ENCODE measurements at places on chromosomes 5 and 9.

GRCh38 chr5:134411228-134411545 is 494 bp downstream of the CDKN2AIPNL start:
- peak overlapping the region; percentile 87 for H3K4me3 ChIP-seq
- H3K27me3 ChIP-seq = no peaks in the 10 kb centered on the region
- H3K36me3 ChIP-seq = peaks cover 8% of the 10 kb centered on the region

GRCh38 chr5:29037716-29038115 is 1999.3 kb upstream of the CDH9 start:
- H3K4me3 ChIP-seq = no peak overlapping the region
- no peaks in the 10 kb centered on the region for H3K4me1 ChIP-seq

- no peak for DNase-seq
- peaks cover 20% of the 10 kb centered on the region for H3K36me3 ChIP-seq
- no peak overlapping the region for H3K27ac ChIP-seq
- H3K4me3 ChIP-seq = no peak overlapping the region
- H3K4me1 ChIP-seq = peaks cover 64% of the 10 kb centered on the region
These were observed 40.1 kb downstream of the MLLT3 start for GRCh38 chr9:20582150-20582549.

DNA sequence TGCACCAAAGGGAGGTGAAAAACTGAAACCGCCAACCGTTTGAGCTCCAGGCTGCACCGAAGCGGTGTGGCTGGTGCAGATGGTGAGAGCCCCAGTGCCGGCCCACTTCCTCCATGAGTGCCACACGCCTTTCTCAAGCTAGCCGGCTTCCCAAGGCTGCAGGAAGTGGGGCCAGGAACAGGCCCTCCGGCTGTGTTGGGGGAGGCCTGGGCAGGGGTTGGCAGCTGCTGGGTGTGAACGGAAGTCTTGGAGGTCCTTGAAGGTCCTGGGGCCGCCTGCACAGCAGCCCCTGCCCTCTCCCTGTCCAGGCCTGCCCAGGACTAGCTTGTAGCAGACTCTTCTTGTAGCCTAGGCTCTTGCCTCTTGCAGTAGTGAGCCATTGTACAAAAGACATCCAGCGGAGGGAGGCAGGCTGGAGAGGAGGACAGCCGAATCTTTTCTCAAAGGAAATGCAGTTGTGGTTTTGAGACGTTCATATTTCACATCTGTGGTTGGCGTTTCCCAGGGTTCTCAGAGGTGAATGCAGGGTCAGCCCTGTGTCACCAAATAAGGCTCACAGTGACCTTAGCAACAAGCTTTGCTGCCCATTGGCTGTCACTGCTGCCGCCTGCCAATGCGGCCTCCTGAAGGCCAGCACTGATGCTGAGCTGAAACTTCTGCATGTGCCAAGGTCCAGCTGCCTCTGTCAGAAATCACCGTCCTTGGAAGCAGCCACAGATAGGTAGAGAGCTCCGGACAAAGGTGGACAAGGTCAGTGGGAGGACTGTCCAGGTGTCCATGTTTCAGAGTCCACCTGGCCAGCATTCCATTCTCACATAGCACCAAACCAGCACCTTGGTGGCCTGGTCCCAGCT is 23.9 kb downstream of the IRF1 start:
- H3K36me3 ChIP-seq = peaks cover 2% of the 10 kb centered on the region
- H3K4me3 ChIP-seq = peak overlapping the region; percentile 68
- peak; percentile 85 for DNase-seq
- H3K27me3 ChIP-seq = no peaks in the 10 kb centered on the region
- H3K4me1 ChIP-seq = peaks cover 86% of the 10 kb centered on the region

DNA sequence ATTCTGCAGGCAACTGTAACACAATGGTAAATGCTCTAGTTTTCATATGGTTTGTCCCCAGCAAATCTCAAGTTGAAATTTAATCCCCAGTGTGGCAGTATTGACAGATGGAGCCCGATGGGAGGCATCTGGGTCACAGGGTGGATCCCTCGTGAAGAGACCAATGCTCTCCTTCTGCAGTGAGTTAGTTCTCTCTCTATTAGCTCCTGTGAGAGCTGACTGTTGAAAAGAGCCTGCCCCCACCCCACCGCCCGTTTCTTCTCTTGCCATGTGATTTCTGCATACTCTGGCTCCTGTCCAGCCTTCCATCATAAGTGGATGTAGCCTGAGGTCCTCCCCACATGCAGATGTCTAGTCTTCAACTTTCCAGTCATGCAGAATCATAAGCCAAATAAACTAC is 27.0 kb downstream of the IARS1 start:
- H3K27me3 ChIP-seq = no peaks in the 10 kb centered on the region
- H3K36me3 ChIP-seq = peaks cover 63% of the 10 kb centered on the region
- no peak for DNase-seq
- no peak overlapping the region for H3K27ac ChIP-seq
- H3K4me3 ChIP-seq = no peak overlapping the region

GRCh38 chr9:103837940-103838339 is 256.2 kb upstream of the SMC2 start:
- no peak overlapping the region for H3K4me3 ChIP-seq
- H3K27me3 ChIP-seq = no peaks in the 10 kb centered on the region
- no peaks in the 10 kb centered on the region for H3K36me3 ChIP-seq
- no peaks in the 10 kb centered on the region for H3K4me1 ChIP-seq
- no peak for DNase-seq

GRCh38 chr9:69446496-69446895 is 121.5 kb downstream of the ENTREP1 start:
- peaks cover 3% of the 10 kb centered on the region for H3K27me3 ChIP-seq
- H3K4me1 ChIP-seq = no peaks in the 10 kb centered on the region
- H3K36me3 ChIP-seq = no peaks in the 10 kb centered on the region
- no peak overlapping the region for H3K27ac ChIP-seq

GRCh38 chr5:52995914-52996313 is 6.8 kb downstream of the ITGA2 start:
- no peak for DNase-seq
- no peak overlapping the region for H3K27ac ChIP-seq
- peaks cover 4% of the 10 kb centered on the region for H3K27me3 ChIP-seq

- no peak overlapping the region for H3K4me3 ChIP-seq
- H3K27me3 ChIP-seq = no peaks in the 10 kb centered on the region
- DNase-seq = peak; percentile 70
- peaks cover 58% of the 10 kb centered on the region for H3K4me1 ChIP-seq
These were observed 72.8 kb downstream of the MED27 start for GRCh38 chr9:132006677-132007370.

GRCh38 chr9:26426551-26427131 is 466.0 kb downstream of the CAAP1 start:
- no peaks in the 10 kb centered on the region for H3K4me1 ChIP-seq
- H3K27me3 ChIP-seq = no peaks in the 10 kb centered on the region
- no peak for DNase-seq
- no peak overlapping the region for H3K27ac ChIP-seq
- no peaks in the 10 kb centered on the region for H3K36me3 ChIP-seq
- H3K4me3 ChIP-seq = no peak overlapping the region

DNA sequence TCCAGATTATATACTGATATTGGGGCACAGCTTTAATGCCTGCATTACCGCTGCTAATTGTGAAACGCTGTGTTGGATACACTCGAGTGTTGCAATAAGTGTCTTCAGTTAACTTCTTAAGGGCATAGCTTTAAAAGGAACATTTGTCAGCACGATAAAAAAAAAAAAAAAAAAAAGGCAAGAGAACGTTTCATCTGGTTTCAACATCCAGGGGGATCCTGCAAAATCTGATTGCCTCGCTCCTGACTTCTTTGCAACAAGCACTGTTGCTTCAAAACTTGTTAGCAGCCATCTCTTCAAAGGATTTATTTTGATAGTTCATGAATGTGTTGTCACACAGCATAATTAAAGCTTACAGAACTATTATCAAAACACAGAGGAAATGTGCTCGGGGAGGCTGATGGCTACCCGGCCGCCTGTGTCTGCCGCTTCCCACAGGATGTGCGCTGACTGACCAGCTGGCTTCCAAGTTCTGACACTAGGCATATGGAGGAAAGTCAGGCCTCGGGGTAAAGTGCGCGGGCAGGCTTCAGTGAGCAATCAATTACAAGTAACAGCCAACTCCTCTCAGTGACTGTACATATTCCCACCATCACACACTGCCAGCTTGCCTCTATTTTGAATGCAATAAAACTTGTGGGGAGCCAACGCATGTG is 77.7 kb downstream of the EBF1 start:
- DNase-seq = no peak
- peaks cover 4% of the 10 kb centered on the region for H3K4me1 ChIP-seq
- H3K36me3 ChIP-seq = no peaks in the 10 kb centered on the region
- H3K27me3 ChIP-seq = peaks cover 2% of the 10 kb centered on the region
- no peak overlapping the region for H3K4me3 ChIP-seq

DNA sequence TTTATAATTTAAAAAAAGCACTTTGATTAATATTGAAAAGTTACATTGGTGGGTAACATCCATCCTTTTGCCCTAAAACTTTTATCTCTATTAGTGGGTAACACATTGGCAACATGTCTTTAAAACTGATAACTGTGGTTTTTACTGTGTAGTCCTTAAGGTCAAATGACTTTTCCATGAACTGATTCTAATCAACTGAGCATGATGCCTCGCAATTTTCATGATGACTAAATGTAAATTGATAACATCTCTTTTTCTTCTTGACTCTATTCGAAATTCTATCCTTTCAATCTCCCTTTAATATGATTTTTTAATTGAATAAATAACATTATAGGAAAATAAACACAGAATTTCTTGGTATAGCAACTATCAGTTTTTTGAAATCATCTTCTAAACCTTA is 6.3 kb upstream of the IL5 start:
- H3K27me3 ChIP-seq = peaks cover 2% of the 10 kb centered on the region
- peaks cover 17% of the 10 kb centered on the region for H3K4me1 ChIP-seq
- no peaks in the 10 kb centered on the region for H3K36me3 ChIP-seq
- no peak overlapping the region for H3K27ac ChIP-seq

DNA sequence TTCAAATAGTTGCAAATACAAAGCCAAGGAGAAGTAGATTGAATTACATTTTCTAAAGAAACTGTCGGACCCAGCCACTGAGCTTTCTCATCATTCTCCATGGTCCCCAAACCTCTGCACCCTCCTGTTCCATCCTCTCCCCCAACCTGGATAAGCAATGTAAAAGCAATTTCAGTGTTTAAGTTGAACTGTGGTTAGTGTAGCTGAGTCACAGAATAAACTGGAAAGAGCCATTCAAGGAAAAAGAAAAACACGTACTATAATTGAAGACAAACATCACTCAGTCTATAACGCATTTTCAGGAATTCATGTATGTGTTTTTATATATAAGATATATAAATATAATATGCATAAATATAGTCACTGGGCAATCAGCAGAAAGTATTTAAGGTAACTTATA is 54.1 kb upstream of the TMEM161B start:
- no peaks in the 10 kb centered on the region for H3K4me1 ChIP-seq
- no peaks in the 10 kb centered on the region for H3K36me3 ChIP-seq
- H3K27me3 ChIP-seq = no peaks in the 10 kb centered on the region
- no peak for DNase-seq
- H3K4me3 ChIP-seq = no peak overlapping the region

DNA sequence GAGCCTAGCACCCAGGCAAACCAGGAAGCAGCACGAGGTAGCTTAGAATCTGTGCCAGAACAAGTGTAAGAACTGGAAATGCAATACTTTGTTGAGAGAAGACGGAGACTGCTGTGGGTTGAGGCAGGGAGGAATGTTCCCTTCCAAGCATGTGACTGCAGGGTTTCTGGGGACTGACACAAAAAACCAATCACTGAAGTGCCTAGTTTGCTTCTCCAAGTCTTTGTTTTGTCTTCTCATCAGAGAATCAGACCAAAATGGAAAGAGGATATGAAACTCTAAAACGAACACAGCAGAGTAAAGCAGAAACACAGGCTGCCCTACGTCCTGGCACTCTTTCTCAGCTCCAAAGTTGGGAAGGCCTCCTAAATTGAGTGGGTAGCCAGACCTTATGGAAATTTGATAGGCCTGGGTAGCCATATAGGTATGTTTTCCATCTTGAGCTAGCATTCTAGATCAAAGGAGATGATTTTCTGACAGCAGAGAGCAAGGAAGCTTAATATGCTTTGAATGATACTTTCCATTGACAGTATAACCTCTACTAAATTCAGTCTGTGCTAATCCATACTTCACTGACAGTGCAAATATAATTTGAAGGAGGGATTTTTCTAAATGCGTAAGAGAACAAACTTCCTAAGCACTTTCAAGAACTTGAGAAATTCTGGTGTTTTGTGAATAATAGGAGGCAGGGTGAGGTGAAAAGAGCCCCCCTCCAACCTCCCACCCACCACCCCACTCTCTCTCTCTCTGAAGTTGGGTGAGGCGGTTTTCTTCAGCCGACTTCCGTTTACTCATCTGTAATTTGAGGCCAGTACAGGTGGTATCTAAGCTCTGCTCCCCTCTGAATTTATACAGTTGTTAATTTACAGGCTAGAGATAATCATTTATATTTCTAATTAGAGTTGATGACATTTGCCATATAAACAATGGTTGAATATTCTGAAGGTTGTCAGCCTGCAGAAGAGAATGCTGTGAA is 5.5 kb downstream of the ADRB2 start:
- peaks cover 41% of the 10 kb centered on the region for H3K4me1 ChIP-seq
- no peak overlapping the region for H3K27ac ChIP-seq
- no peak for DNase-seq
- no peak overlapping the region for H3K4me3 ChIP-seq
- H3K36me3 ChIP-seq = no peaks in the 10 kb centered on the region
- peaks cover 4% of the 10 kb centered on the region for H3K27me3 ChIP-seq

- no peaks in the 10 kb centered on the region for H3K36me3 ChIP-seq
- no peaks in the 10 kb centered on the region for H3K27me3 ChIP-seq
- no peak overlapping the region for H3K4me3 ChIP-seq
- DNase-seq = no peak
- no peaks in the 10 kb centered on the region for H3K4me1 ChIP-seq
These were observed 766.2 kb downstream of the PTPRD start for GRCh38 chr9:9846557-9846956.

GRCh38 chr9:95459178-95459577 is 57.6 kb downstream of the PTCH1 start:
- H3K4me3 ChIP-seq = no peak overlapping the region
- no peak overlapping the region for H3K27ac ChIP-seq
- H3K36me3 ChIP-seq = peaks cover 9% of the 10 kb centered on the region
- DNase-seq = no peak
- no peaks in the 10 kb centered on the region for H3K27me3 ChIP-seq

- H3K27ac ChIP-seq = no peak overlapping the region
- peaks cover 1% of the 10 kb centered on the region for H3K27me3 ChIP-seq
- no peak for DNase-seq
These were observed 26.9 kb downstream of the NEURL1B start for GRCh38 chr5:172667786-172668593.

DNA sequence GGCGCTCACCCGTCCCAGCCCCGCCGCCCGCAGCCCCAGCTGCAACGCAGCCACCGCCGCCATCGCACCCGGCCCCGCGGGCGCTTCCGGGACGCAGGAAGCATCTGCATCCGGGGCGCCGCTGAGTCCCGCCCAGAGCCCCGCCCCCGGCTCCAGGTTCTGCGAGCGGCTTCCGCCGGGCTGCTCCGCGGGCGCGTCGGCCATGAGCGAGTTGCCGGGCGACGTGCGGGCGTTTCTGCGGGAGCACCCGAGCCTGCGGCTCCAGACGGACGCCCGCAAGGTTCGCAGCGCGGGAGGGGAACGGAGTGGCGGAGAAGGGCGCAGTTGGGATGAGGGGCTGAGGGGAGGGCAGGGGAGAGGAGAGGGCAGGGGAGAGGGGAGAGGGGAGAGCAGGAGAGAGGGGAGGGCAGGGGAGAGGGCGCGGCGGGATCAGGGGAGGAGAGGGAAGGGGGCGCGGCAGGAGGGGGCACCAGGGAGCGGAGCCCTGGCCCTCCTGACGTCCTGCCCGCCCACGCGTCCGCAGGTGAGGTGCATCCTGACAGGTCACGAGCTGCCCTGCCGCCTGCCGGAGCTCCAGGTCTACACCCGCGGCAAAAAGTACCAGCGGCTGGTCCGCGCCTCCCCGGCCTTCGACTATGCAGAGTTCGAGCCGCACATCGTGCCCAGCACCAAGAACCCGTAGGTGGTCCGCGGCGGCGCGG is at the start of the genes SURF1 and SURF2:
SURF1 (minus strand) TSS at position 97 of the 701 bp plus-strand sequence; CDS start at position 63, 34 bp downstream.
SURF2 (plus strand) TSS at position 160 of the 701 bp plus-strand sequence; CDS start at position 203, 43 bp downstream.
- H3K4me1 ChIP-seq = peaks cover 53% of the 10 kb centered on the region
- no peaks in the 10 kb centered on the region for H3K27me3 ChIP-seq
- peak within 1 kb of the TSS; percentile 81 for H3K27ac ChIP-seq
- H3K4me3 ChIP-seq = peak within 1 kb of the TSS; percentile 84
- H3K36me3 ChIP-seq = peaks cover 29% of the 10 kb centered on the region
